ENCODE measurements at places on chromosomes 6 and 20.

- peak; percentile 50 for DNase-seq
Measured at GRCh38 chr20:31822421-31823330, 3.5 kb downstream of the MYLK2 start.

GRCh38 chr20:24153101-24154040, 164.8 kb upstream of the GGTLC1 start:
- no peak for DNase-seq

DNA sequence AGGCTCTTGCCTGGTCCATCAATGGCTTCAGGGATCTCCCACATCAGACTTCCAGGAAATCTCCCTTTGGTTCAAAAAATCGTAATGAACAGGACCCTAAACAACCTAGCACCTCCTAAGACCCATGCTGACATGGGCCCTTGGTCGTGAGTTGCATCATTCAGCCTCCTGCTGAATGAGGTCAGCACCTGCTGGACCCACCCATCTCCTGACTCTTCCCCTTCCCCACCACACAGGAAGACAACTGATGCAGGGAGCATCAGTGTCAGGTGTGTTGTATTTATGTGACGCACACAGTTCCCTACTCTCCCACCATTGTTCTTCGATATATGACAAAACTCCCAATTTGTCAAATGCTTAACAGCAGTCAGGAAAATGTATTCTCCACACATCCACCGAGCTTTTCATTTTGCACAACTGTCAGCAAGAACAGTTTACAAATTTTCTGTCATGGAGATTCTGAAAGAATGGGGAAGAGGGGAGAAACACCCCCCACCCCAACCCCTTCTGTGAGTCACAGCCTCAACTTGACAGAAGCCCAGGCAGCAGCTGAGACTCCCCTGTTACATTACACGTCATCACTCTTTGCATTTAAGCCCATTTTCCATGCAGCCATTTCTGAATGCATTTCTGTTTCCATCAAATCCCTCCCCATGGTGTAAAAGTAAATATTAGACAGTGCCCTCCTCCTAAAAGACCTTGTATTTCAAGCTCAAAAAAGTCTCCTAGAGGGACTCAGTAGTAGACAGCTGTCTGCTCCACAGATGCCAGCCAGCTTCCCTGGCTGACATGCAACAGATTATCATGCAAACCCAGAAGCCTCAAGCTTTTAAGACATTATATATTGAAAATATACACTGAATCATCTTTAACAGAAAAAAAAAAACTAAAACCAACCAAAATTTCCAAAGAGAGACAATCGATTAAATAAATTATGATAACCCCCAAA, 577.5 kb downstream of the PTPRT start:
- DNase-seq: no peak

- DNase-seq: no peak
Measured at GRCh38 chr20:1287306-1287705, 21.2 kb downstream of the SNPH start.

GRCh38 chr6:94454231-94454630, 1034.9 kb upstream of the EPHA7 start:
- DNase-seq: no peak

GRCh38 chr6:12007887-12008286, 4.2 kb upstream of the HIVEP1 start:
- DNase-seq: no peak

GRCh38 chr6:148671085-148671484, 75.7 kb upstream of the UST start:
- no peak for DNase-seq

- DNase-seq: no peak
Measured at GRCh38 chr6:150647051-150647450, 47.4 kb downstream of the PLEKHG1 start.

GRCh38 chr6:142706210-142706609, 238.8 kb downstream of the HIVEP2 start:
- DNase-seq: no peak

- no peak for DNase-seq
Measured at GRCh38 chr20:42350521-42350920, 732.3 kb upstream of the CHD6 start.

GRCh38 chr20:45115386-45115774, 406 bp upstream of the WFDC5 start:
- DNase-seq: no peak

DNA sequence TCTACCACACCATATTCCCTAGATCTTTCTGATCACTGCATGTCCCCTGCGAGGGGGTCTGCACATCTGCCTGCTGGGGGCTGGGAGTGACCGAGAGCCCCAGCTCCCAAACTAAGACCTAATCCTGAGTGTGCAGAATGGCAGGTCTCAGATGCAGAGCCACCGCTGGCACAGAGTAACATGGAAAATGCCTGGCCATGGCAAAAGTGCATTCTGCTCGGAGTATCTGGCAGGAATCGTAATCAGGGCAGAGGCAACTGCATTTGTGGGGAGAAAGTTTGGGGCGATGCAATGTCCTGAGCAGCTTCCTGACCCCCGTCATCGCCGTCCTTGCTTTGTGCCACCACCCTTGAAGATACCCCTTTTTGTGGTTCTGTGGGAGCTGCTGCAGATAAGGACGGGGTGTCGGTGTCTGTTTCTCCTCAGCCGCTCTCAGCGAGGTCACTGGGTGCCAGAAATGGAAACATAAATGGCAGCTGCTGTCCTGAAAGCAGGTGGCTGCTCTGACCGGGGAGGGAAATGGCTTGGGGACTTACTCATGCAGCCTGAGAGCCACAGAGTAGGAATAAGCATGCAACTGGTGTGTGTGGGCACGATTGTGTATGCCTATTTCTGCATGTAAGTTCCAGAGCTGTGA, 157.9 kb downstream of the LY86 start:
- DNase-seq: no peak

- DNase-seq: no peak
Measured at GRCh38 chr20:10987651-10988383, 314.0 kb upstream of the JAG1 start.

GRCh38 chr20:19396460-19397081, 184.1 kb downstream of the SLC24A3 start:
- no peak for DNase-seq

DNA sequence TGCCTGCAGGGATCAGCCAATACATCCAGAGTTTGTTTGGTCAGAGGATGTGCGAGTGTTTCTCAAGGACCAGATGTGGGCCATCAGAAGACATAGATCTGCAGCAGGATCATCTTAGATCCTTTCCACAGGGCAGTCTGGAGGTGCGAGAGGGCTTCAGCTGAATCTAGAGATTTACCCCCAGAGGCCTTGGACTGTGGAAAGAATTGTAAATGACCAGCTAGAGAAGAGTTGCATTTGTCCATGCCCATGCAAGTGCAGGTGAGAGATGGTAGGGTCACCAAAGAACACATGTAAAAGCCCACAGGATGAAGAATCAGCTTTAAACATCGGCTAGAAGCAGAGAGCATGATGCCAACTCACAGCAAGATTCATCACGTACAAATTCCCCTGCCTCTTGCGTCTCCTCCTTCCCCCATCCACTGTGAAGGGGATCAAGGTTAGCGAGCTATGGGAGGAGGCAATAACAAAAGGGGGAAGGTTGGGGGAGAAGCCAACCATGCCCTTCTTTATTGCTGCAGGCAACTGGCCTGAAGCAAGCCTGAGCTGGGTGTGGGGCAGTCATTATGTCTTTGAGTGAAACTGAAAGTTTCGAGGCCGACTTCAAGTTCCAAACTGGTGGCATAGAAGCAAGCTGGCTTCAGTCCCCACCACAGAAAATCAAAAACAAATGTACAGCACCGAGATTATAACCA, 83.5 kb downstream of the SCML4 start:
- no peak for DNase-seq
